ENCODE measurements at places on chromosomes 7 and 10. TPM values are rescaled to one million over a fixed set of nuclear protein-coding genes. Genes with fewer than 3 reads are reported as not detected.

Gene EFCAB10
- total RNA-seq, result not detected

- peak overlapping the region; percentile 68 for H3K4me3 ChIP-seq
- peak; percentile 79 for DNase-seq
- H3K27ac ChIP-seq, result peak overlapping the region; percentile 96
- no peaks in the 10 kb centered on the region for H3K27me3 ChIP-seq
- peaks cover 6% of the 10 kb centered on the region for H3K36me3 ChIP-seq
These were observed 31.6 kb downstream of the OGDH start for GRCh38 chr7:44637788-44638594.

GRCh38 chr10:90111671-90112070, 410.3 kb downstream of the KIF20B start:
- DNase-seq, result no peak
- H3K4me3 ChIP-seq, result no peak overlapping the region
- no peaks in the 10 kb centered on the region for H3K36me3 ChIP-seq
- H3K4me1 ChIP-seq, result no peaks in the 10 kb centered on the region

DNA sequence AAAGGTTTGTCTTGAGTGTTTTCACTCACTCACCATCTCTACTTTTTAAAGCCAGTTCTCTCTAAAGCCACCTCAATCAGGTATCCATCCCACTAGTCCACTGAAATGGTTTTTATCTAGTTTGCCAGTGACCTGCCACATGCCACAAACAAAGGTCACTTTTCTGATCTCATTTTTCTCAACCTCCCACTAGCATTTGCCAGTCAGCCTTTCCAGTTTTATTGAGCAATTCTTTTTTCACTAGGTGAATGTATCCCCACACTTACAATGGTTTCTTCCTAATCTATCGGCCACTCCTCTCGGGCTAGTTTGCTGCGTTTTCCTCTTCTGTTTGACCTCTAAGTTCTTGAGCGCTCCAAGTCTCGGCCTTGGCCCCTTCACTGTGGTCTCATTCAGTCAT, 44.9 kb upstream of the ARL4A start:
- H3K36me3 ChIP-seq, result peaks cover 8% of the 10 kb centered on the region
- H3K4me3 ChIP-seq, result no peak overlapping the region
- DNase-seq, result no peak
- H3K4me1 ChIP-seq, result peaks cover 36% of the 10 kb centered on the region
- no peak overlapping the region for H3K27ac ChIP-seq

- no peak for DNase-seq
- H3K4me1 ChIP-seq, result peaks cover 6% of the 10 kb centered on the region
- H3K27me3 ChIP-seq, result no peaks in the 10 kb centered on the region
- no peaks in the 10 kb centered on the region for H3K36me3 ChIP-seq
- no peak overlapping the region for H3K4me3 ChIP-seq
- no peak overlapping the region for H3K27ac ChIP-seq
These were observed 205.4 kb downstream of the FANK1 start for GRCh38 chr10:126101736-126102135.

Gene LRIT1
- total RNA-seq, result not detected
